ENCODE measurements at places on chromosomes 5 and 9.

- no peak for DNase-seq
Observed at GRCh38 chr5:32276173-32276853, 36.4 kb downstream of the MTMR12 start.

DNA sequence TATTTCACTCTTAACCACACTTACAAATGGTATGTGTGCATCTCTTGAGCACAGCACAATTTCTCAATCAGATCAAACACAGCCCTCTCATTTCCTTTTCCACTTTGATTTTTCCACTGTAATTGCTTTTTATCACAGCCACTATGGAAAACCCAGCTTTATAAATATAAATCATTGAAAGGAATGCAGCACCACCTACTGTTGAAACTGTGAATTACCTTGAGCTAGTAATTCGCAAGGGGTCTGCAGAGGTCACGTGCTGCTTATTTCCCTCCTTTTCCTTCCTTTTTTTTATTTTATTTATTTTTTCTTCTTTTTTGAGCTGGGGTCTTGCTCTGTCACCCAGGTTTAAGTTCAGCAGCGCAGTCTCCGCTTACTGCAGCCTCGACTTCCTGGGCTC lies 76.9 kb downstream of the CDH6 start:
- no peak for DNase-seq

DNA sequence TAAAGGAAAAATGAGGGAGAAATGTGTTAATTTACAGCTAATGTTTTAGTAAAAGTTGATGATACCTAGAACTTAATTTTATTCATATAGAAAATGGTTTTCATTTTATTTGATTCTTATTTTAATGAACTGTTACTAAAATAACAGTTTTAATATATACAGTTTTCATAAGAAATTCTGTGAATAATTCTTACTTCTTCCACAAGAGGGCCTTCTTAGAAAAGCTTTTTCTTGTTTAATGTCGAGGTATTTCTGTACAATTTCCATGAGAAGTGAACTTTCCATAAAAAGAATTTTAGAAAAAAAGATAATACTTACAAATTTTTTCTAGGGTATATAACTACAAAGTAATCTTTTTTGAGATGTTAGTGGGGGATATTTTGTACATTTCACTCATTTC lies 73.9 kb downstream of the KLF9 start:
- no peak for DNase-seq

- DNase-seq: no peak
Observed at GRCh38 chr5:14008819-14009311, 64.4 kb upstream of the DNAH5 start.

DNA sequence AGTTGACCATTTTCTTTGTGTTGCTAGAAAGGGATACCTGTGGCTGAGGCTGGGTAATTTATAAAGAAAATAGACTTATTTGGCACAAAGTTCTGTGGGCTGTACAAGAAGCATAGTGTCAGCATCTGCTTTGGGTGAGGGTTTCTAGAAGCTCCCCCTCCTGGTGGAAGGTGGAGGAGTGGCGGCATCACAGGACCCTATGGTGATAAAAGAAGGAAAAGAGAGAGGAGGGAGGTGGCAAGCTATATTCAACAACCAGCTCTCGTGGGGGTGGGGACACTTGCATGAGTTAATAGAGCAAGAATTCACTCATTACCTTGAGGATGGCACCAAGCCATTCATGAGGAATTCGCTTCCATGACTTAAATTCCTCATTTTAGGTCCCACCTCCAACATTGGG lies 2041.4 kb upstream of the CDH9 start:
- no peak for DNase-seq

DNA sequence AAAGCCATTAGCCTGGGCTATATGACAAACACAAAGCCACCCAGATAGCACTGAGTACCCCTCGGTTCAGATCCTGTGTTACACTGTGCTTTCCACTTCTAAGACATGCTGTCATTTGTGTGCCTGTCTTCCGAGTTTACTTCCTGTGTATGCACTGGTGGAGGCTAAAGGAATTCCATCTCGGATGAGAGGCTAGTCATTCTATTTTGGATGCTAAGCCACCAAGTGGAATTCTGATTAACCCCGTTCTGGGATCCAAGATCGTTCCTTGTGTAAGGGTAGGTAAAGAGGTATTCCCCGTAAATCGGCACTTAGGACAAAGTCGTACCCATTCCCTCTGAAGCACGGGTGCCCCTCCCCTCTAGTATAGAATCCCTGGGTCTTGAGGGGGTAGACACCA lies 8.7 kb downstream of the PROP1 start:
- DNase-seq: no peak

DNA sequence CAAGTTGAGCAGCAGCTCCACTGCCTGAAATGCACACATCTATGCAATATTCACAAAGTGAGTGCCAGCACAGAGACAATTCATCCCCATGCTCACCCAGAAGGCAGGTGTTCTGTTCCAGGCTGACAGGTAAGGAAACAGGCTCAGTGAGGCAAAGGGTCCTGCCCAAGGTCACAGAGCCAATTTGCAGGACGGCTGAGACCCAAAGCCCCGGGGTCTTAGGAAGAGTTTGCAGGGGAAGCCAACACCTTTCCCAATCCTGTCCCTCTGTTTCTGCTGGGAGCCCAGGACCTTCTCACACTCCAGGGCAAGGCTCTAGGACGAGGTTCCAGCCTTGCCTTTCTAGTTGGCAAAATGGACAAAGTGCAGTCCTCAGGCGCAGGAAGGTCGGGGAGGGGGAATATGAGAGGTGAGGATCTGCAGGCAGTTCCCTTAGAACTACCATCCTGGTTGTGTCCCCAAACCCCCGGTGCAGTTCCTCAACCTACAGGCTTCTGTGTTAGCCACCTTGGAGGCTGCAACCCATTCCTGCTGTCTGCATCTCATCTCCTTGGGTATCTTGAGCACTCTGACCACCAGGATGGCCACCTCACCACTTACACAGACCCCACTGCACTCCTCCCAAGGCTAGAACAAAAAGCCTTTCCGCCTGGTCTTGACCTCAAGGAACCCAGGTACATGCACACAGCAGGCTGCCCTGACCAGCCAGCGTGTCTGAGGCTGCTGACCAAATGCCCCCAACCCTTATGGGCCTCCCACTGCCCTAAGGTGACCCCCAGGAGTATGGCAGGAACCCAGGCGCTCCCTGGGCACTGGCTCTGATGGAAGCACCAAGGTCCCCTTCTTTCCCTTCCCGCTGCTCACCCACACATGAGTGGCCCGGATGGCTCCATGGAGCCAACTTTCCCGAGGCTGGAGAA lies 1.9 kb upstream of the BRD3 start:
- DNase-seq: no peak

DNA sequence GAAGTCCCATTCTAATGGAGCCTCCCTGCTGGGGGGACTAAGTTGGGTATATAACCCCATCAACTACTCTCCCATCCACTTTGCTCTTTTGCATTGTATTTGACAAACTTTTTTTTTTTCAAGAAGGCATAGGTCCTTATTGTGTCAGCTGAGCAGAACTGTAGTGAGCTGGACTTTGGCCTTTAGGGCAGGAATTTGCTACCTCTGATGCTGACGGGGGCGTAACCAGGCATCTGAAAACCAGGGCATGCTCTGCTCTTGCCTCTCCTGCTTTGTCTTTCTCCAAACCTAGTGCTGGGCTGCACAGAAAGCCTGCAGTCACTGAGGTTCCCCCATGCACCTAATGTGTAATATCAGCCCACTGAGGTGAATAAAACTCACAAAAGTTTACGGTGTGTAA lies 49.0 kb downstream of the MSX2 start:
- no peak for DNase-seq

- DNase-seq: no peak
Observed at GRCh38 chr9:134252084-134252830, 74.0 kb upstream of the RXRA start.

GRCh38 chr9:99072040-99072394 lies 32.9 kb upstream of the TGFBR1 start:
- DNase-seq: no peak

- DNase-seq: no peak
Observed at GRCh38 chr5:87541033-87541432, 128.3 kb upstream of the CCNH start.

- DNase-seq: no peak
Observed at GRCh38 chr9:91978740-91979414, 28.8 kb upstream of the ROR2 start.

- DNase-seq: no peak
Observed at GRCh38 chr5:52738095-52738506, 49.6 kb upstream of the ITGA1 start.

GRCh38 chr5:42586625-42587024 lies 163.4 kb downstream of the GHR start:
- no peak for DNase-seq

DNA sequence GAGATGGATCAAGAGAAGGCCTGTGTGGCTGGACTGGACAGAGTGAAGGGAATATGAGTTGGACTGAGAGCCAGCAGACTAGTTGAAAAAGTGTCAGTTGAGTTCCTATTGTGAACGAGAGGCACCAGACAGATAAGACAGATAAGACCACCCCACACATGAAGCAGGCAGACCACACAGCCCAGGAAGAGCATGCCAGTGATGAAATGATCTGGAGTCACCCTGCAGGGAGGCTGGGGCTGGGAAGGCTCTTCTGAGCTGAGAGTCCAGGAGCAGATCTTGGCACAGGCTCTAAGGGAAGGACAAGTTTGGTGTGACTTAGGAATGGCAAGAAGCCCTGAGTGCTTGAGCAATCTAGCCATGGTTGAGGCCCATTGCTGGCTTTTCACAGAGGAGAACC lies 10.6 kb upstream of the SLC25A48 start:
- DNase-seq: no peak

DNA sequence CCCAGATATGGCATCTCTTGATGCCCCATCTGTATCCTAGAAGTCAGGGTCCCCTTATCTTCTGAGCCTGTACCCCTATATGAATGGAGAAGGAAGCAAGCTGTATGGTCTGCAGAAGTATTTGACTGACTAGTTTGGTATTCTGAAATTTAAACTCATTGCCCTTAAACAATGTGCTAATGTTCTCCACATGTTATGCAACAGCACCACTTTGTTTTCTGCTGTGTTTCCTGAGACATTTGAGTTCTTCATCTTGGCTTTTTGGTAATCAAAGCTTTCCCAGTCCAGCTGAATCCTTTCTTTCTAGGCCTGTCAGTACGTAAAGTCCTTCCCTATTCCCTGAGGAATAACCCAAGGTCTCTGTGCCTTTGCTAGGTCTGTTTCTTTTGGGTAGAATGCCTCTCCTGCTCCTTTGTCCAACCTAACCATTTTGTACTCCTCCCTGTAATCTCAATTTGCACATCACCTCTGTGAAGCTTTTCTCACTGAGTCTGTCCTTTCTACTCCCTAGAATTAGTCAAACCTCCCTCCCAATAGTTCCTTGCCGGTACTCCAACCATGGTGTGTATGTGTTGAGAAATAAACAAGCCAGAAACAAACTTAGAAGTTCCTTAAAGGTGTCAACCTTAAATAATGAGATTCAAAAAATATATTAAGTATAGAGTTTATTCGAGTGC lies 72.1 kb upstream of the HSPB3 start:
- DNase-seq: no peak

DNA sequence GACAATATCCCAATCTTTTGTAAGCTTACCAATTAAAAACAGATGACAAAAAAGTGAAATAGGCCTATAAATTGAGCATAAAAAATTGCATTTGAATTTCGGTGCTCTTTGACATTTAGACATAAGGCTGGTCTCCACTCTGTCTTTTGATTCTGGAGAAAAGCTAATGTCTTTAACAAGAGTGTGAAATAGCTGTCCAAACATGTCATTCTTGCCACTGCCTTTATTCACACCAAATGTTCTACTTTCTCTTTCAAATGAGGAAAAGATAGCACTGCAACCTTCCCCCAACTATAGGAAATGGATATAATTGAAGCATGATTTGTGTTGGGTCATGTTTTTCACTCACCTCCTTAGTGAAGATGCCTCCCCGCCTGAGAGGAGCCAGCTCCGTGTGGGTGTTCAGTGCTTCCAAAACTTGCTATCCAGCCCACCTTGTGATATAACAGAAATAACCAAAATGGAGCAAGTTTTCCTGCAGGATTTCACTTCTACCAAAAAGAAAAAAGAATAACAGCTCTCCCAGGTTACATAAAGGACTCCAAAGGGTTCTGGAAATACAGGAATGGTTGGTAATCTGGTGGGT lies 55.2 kb upstream of the STK32A start:
- no peak for DNase-seq

DNA sequence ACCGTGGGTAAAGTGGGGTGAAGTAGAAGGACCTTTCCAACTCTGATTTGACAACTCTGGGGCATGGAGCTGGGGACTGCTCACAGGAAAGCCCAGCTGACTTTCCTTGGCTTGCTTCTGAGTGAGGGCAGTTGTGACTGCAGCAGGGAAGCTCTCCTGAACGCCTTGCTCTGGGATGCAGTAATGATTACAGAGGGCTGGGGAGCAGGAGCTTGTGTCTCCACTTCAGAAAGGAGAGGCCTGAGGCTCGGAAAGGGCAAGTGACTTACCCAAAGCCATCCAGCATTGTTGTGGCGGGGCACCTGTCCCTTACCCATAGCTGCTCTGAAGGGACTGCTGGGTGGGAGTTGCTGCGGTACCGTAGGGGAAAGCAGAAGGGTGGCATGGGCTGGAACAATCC lies 41.2 kb downstream of the GSN start:
- DNase-seq: no peak

- DNase-seq: no peak
Observed at GRCh38 chr5:115271295-115272050, 8.8 kb upstream of the PGGT1B start.

GRCh38 chr9:121556580-121556979 lies 56.9 kb upstream of the GGTA1 start:
- no peak for DNase-seq

DNA sequence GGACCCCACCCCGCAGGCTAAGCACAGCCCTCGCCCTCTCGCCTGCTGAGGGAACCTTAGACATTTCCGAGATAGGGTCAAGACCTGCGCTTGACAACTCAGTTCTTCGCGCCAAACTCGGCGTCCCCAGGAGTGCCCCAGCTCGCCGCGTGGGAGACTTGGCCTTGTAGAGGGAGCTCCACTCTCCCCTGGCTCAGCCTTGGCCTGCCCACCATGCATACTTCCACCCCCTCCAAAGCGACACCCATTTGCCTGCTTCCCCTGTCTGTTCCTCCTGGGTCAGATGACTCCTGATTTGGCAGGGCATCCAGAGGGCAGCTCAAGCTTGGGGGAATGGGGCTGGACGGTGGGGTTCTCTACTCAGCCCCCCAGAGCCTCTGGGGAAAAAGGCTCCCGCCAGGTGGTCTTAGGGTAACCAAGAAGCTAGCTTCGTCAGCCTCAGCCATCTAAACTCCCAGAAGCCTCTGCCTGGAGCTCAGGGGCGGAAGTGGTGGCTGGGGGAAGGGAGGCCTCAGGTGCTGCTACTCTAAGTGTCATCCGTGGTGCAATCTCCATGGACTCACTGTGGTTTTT lies 560 bp downstream of the DOCK2 start:
- DNase-seq: peak; percentile 50

DNA sequence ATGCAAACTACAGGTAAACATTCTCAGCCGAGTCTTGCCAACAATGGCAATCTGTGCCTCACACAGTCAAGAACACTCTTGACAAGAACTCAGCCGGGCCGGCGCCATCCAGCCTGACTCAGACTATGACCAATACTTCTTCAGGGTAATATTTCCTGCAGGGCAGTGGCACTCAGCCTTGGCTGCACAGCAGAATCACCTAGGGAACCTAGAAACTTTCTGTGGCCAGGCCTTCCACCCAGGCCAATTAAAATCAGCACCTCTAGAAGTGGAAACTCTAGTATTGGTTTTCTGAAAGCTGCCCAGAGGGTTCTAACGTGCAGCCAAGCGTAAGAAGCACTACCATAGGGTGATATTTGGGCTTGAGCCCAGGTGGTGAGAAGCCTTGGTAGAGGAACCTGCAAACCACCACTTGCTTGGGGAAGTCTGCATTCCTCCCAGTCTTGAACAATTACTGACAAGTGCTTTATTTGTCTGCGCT lies 120.6 kb downstream of the TTLL11 start:
- DNase-seq: no peak

- DNase-seq: no peak
Observed at GRCh38 chr5:158589939-158590338, 509.8 kb downstream of the EBF1 start.
